ENCODE measurements at places on chromosomes 1 and 21. TPM values are rescaled to one million over a fixed set of nuclear protein-coding genes. Genes with fewer than 3 reads are reported as not detected.
A peak's percentile ranks its signal among the peaks of the same experiment; 100 is the strongest.

DNA sequence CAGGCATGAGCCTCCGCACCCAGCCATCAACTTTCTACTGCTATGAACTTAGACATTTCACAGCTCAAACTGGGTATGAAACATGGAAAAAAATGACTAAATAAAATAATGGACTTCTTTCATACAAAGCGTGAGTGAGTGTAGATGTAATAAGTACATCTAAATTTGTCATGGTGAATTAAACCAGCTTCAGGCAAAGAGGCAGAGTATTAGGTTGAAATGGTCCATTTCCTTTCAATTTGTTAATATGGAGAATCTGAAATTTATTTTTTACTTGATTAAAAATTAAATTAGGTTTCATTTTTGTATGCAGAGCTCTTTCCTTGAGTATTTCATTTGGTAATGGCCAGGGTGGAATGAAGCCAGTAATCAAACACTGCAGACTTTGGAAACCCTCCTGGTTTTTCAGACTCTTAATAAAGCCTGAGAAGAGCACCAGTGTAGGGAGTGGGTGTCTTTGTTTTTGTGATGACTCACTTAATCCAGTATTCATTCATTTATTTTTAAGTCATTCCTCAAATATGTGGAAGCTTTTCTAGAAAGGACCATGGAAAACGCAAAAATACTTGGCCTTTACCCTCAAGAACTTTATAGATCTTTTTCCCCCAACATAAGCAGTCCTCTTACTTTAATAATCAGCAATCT, 49.2 kb downstream of the ALG14 start:
- H3K4me3 ChIP-seq: peak overlapping the region; percentile 15
- H3K4me1 ChIP-seq: peaks cover 39% of the 10 kb centered on the region
- DNase-seq: peak; percentile 79
- H3K27ac ChIP-seq: peak overlapping the region; percentile 63

SLC50A1 gene
- total RNA-seq: 75.2 TPM

IKBKE gene
- total RNA-seq: 28.3 TPM

DNA sequence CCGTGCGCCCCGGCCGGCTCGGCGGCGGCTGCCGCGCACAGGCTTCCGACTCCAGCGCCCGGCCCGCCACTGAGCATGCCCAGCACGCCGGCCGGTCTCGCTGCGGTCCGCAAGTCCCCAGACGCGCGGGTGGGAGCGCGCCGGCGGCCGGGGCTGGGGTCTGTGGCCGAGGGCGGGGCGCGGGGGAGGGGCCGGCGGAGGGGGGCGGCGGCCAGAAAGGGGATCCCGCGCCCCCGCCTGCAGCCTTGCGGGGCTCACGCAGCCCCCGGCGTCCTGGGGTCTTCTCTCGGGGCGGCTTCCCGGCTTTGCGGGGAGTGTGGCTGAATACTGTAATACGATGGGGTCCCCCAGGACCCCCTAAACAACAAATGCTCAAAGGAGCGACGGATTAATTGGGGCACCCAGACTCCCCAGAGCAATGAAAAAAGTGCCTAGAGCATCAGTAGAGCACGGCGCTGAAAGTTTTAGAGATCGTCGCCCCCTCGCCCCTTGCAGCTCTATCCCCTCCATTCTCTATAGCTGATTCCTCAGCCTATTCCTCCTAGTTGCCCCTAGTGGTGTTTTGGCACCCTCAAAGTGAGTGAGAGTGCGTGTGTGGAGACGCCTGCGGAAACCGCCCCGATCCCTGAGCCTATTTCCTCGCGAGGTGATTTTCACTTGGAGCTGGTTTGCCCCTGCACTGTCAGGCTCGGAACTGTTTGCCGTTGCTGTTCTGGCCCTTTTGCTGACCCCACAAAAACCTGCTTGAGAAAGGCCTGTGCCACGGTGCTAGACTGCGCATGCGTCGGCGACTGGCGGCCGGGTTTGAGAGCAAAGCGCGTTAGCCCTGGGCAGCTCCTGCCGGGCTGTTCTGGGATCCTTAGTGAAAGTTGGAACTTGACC, at the start of gene VAV3:
Gene VAV3 (minus strand): TSS at position 71 of the 882 bp plus-strand sequence. CDS start 311 bp downstream, outside the sequence.
- no peaks in the 10 kb centered on the region for H3K36me3 ChIP-seq
- H3K27ac ChIP-seq: no peak within 1 kb of the TSS
- no peaks in the 10 kb centered on the region for H3K4me1 ChIP-seq
- H3K4me3 ChIP-seq: peak within 1 kb of the TSS; percentile 68
- peak; percentile 67 for DNase-seq

ADAM15 gene
- 384 TPM for total RNA-seq

GRCh38 chr1:192977089-192977706, 82.0 kb downstream of the UCHL5 start:
- H3K27ac ChIP-seq: no peak overlapping the region
- H3K4me3 ChIP-seq: no peak overlapping the region
- H3K36me3 ChIP-seq: no peaks in the 10 kb centered on the region
- peaks cover 5% of the 10 kb centered on the region for H3K4me1 ChIP-seq

AGMAT gene
- total RNA-seq: 9.4 TPM

- no peak overlapping the region for H3K4me3 ChIP-seq
- H3K27me3 ChIP-seq: no peaks in the 10 kb centered on the region
- peaks cover 41% of the 10 kb centered on the region for H3K36me3 ChIP-seq
Observed at GRCh38 chr1:93699049-93699384, 17.4 kb upstream of the BCAR3 start.

DNA sequence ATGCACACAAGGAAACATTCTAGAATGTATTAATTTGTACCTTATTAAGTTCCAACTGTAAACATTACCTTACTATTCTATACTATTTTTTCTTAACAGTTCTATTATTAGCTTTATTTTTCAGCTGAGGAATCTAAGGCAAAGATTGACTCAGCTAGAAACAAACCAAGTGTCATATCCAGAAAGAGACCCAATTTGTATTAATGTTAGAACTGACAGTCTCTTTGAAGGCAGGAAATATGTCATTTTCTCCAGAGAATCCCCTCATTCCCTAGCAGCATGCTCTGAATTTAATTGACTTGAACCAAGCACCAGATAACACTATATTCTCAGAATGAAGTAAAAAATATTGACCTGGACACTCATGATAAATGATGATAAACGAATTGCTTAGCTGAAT, 81.4 kb upstream of the PLPPR5 start:
- H3K4me3 ChIP-seq: no peak overlapping the region
- H3K4me1 ChIP-seq: no peaks in the 10 kb centered on the region
- DNase-seq: no peak
- H3K27ac ChIP-seq: no peak overlapping the region
- no peaks in the 10 kb centered on the region for H3K36me3 ChIP-seq
